GDM1 (cell line): ENCODE measurements at places on chromosomes 4 and X.
A peak's percentile ranks its signal among the peaks of the same experiment; 100 is the strongest.

DNA sequence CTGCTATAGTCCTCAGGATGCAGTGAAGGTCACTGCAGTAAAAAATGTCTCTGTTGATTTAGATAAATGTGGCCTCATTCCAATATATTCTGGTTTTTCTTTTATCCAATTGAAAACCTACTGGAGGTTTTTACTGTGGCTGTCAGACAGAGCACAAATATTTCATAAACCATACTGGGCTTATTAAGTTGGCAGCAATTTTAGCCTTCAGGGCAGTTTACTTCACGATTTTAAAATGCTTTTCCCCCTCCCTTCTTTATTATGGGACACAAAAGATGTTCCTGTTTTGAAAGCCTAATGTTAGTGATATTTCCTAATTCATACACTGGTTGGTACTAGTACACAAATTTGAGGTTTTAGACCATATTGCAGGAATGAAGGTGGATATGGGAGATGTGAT, 939.4 kb downstream of the C4orf33 start:
- DNase-seq: no peak

GRCh38 chrX:67353651-67354370, 190.0 kb upstream of the AR start:
- no peak for DNase-seq

GRCh38 chr4:142383800-142384470, 462.2 kb downstream of the INPP4B start:
- DNase-seq: no peak

GRCh38 chr4:47061435-47061834, 30.1 kb downstream of the GABRB1 start:
- DNase-seq: no peak

GRCh38 chrX:78693536-78693935, 34.4 kb upstream of the RTL3 start:
- DNase-seq: no peak

- peak; percentile 18 for DNase-seq
Observed at GRCh38 chr4:159487284-159487747, 384.4 kb downstream of the RAPGEF2 start.

- DNase-seq: no peak
Observed at GRCh38 chr4:85808864-85809263, 333.9 kb downstream of the ARHGAP24 start.

- no peak for DNase-seq
Observed at GRCh38 chr4:141240671-141241070, 20.0 kb downstream of the ZNF330 start.

- DNase-seq: no peak
Observed at GRCh38 chr4:111937368-111937767, 207.9 kb upstream of the FAM241A start.

DNA sequence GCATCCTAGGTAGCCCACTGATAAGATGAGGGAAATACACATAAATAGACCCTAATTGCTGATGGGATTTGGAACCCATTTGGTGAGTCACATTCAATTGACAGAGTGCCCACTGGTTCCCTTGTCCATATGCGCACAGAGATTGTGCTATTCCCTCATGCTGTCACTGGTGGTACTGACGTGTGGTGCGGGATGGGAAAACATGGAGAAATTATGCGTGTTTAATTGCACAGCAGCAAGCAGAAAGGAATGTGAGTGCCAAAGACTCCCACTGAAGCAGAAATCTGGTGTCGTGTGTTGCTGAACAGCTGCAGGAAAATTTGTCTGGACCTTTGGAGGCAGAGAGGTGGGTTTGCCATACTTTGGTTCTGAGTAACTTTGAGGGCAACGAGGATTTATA, 92.2 kb downstream of the NHSL2 start:
- no peak for DNase-seq

DNA sequence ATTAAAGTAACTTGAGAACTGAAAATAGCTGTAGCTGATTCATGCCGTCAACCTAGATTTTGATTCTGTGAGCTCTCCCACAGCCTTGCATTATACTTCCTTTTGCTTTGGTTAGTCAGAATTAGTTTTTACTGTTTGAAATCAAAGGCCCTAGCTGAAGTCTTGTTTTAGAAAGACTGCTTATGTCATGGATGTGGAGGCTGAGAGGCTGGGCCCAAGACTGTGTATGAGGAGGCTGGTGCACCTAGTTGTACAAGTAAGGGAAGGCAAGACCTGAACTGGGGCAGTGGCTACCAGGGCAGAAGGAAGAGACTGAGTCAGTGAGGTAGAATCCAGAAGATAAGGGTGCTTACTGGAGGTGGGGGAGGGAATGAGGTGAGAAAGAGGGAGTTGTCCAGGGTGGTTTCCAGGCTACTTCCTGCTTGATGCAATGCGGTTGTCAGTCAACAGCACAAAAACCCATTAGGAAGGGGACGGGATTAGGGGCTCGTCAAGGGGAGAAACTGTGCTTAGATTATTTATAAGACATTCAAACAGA, 76.2 kb upstream of the PAGE3 start:
- DNase-seq: no peak

- DNase-seq: no peak
Observed at GRCh38 chrX:154799556-154800348, 5.5 kb downstream of the MPP1 start.

- DNase-seq: no peak
Observed at GRCh38 chr4:114728426-114728825, 129.8 kb downstream of the UGT8 start.

GRCh38 chr4:74197080-74197479, 39.2 kb downstream of the MTHFD2L start:
- no peak for DNase-seq

DNA sequence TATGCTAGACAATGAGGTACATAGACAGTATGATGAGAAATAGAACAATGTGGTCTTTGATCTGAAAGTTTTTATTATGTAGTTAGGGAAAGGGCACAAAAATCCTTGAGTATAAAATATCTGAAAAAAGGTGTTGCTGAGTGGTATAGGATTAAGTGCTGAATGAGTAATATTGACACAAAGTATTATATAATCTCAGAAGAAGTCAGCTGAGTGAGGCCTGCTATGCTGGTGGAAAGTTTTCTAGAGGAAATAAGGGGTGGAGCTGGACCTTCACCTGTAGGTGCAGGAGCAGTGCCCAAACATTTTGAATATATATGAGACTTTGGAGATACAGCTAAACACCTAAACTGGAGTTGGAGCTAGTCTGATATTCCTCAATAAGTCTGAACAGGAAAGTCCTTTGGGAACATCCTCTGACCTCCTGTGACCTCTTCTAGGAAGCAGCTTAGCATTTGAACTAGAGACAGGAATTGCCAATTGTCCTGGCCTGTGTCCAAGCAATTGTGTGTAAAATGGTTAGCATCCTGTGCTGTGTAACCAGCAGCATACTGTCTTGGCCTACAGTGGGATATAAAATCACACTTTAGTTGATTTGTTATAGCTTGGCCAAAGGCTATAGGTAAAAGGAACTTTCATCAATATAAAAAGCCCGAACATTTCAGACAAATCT, 285.3 kb downstream of the ANKRD50 start:
- DNase-seq: no peak

- DNase-seq: no peak
Observed at GRCh38 chrX:127390316-127390715, 570.8 kb downstream of the PRR32 start.

- DNase-seq: no peak
Observed at GRCh38 chr4:144723471-144723870, 77.5 kb downstream of the HHIP start.

GRCh38 chr4:151532001-151532708, 123.2 kb downstream of the FHIP1A start:
- DNase-seq: no peak

- DNase-seq: no peak
Observed at GRCh38 chr4:38086151-38086848, 126.1 kb downstream of the PTTG2 start.

DNA sequence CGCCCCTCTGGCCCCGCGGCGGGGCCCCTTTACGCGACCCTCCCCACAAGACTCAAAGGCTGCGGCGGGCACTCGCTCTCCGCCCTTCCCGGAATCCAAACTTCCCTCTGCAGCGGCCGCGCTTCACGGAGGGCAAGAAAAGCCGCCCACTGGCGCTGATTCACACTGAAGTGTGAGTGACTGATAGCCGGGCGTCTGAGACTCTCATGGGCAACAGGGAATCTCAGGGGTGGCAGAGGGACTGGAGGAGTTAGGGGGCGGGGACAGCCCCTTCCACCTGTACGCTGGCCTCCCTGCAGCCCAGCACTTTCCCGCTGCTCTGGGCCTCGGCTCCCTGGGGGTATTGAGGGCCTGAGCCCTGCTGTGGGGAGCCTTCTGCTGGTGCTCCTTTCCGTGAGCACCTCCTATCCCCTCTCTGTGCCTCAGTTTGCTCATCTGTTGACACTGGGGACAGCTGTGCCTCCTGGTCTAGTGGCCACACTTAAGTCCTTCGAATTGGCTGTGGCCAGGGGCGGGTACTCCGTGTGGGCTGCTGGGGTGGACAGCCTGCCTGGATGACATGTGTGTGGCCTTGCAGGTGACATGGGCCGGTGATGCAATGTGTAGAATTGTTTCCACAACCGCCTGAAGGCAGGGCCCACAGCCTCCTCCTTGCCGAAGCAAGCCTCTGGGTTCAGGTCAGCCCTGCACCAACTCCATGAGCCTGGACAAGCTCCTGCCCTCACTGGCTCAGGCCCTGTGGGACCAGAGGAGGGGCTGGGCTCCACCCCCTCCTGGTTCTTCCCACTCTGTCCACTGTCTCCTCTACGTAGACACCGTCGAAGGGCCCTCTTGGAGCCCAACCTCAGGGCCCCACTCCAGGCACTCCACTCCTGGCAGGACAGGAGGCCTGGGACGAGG, 951 bp downstream of the SH3BP2 start:
- peak; percentile 25 for DNase-seq
